CD4-positive, alpha-beta memory T cell (primary cell): ENCODE measurements at places on chromosomes 2 and 18. TPM values are rescaled to one million over a fixed set of nuclear protein-coding genes. Genes with fewer than 3 reads are reported as not detected.

DNA sequence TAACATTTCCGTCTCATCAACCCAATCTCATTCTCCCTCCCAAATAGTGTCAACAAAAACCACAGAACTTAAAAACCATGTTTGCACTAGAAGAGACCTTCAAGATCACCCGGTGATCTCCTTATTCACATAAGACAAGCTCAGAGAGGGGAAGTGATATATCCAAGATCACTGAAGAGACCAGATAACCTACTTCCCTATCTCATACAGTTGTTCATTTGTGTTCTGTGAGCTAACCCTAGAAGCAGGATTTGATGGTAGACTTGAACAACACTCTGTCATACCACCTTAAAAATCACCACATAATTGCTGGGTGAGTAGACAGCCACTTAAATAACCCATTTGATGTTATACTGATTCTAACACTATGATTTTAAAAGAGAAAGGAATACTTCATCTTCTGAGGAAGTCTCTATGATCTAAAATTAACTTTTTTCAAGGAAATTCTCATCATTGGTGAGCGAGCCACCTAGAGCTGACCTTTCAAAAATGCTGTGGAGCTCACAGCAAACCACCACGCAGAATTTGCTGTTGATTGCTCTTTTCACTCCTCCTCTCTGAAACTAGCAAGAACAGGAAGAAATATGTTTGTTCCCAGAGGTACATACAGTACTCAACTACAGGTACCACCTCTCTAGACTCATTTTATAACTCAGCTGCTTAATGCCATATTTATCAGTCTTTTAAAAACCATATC, 15.1 kb downstream of the AAK1 start:
- H3K27me3 ChIP-seq, result no peaks in the 10 kb centered on the region
- no peaks in the 10 kb centered on the region for H3K36me3 ChIP-seq
- peak overlapping the region; percentile 15 for H3K27ac ChIP-seq
- peaks cover 89% of the 10 kb centered on the region for H3K4me1 ChIP-seq
- H3K4me3 ChIP-seq, result no peak overlapping the region

DNA sequence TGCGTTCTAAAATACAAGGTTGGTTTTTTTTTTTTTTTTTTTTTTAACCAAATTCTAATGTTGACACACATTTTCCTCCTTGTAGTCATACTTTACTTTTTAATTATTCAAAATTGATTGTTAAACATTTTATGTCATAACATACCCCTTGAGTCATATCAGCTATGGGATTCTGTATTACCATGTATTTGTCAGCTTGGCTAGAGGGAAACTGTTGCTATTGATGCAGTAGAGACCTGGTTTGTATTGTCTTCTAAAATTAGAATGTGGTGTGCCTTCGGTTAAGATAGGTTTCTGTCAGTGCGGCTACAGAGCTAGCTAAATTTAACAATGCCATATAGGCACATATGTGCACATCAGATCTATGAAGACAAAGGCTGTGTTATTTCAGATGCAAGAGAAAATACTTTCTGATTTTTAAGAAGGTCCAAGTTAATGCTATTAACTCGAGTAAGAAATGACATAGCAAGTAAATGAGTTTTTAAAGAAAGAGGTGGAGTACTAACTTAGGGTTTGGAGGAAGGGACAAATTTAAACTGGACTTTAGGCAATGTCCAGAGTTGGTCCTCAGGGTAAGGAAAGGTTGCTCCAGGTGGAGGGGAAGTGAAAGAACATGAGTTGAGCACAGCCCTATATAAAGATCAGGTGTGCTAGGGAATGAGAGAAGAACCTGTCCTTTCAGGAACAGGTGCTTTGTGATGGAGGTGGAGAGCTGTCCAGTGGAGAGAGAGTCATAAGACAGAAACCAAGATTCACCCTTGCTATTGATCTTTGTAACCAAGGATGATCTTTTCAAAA, 152.3 kb downstream of the PRPF40A start:
- H3K27ac ChIP-seq, result no peak overlapping the region
- no peaks in the 10 kb centered on the region for H3K4me1 ChIP-seq
- H3K36me3 ChIP-seq, result no peaks in the 10 kb centered on the region
- H3K27me3 ChIP-seq, result no peaks in the 10 kb centered on the region

GRCh38 chr2:48450936-48451602, 78.9 kb upstream of the STON1 start:
- H3K27me3 ChIP-seq, result no peaks in the 10 kb centered on the region
- H3K36me3 ChIP-seq, result peaks cover 17% of the 10 kb centered on the region
- H3K4me3 ChIP-seq, result no peak overlapping the region
- no peak overlapping the region for H3K27ac ChIP-seq
- peaks cover 39% of the 10 kb centered on the region for H3K4me1 ChIP-seq

GRCh38 chr2:48395658-48396057, 134.3 kb upstream of the STON1 start:
- H3K36me3 ChIP-seq, result no peaks in the 10 kb centered on the region
- peaks cover 11% of the 10 kb centered on the region for H3K4me1 ChIP-seq
- no peaks in the 10 kb centered on the region for H3K27me3 ChIP-seq
- DNase-seq, result no peak
- no peak overlapping the region for H3K4me3 ChIP-seq

DCC gene
- not detected for total RNA-seq

DNA sequence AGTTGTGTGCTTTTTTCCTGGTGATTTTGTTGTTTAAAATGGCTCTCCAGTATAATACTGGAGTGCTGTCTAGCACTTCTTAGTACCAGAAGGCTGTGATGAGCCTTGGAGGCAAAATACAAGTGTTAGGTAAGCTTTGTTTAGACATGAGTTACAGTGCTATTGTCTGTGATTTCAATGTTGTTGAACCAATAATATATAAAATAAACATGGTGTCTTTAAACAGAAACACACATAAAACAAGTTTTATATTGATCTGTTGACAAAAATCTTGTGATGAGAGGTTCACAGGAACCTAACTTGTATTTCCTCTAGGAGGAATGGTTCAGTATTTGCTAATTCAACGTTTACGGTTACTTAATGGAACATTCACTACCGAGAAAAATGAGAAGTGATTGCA, 5.0 kb upstream of the FAM171B start:
- no peak overlapping the region for H3K4me3 ChIP-seq
- no peaks in the 10 kb centered on the region for H3K36me3 ChIP-seq
- no peaks in the 10 kb centered on the region for H3K27me3 ChIP-seq
- no peak overlapping the region for H3K27ac ChIP-seq
- H3K4me1 ChIP-seq, result peaks cover 4% of the 10 kb centered on the region

DNA sequence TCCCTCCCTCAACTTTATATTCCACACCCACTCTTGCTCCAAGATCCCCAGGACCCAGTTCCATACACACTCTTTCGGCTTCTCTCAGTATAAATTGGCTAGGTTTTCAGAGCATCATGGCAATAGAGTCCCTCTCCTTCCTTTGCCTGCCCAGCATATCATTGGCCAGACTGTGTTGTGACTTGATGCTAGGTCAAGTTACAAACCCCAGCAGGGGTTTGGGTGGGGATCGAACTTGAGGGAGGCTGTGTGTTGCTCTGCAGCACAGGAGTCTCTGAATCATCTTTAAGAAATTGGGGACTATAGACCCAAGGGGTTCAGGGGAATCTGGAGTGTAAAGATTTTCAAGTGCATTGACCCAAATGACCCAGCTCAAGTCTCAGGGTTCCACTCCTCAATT, 477.5 kb upstream of the MEIS1 start:
- H3K27me3 ChIP-seq, result no peaks in the 10 kb centered on the region
- no peak for DNase-seq

DNA sequence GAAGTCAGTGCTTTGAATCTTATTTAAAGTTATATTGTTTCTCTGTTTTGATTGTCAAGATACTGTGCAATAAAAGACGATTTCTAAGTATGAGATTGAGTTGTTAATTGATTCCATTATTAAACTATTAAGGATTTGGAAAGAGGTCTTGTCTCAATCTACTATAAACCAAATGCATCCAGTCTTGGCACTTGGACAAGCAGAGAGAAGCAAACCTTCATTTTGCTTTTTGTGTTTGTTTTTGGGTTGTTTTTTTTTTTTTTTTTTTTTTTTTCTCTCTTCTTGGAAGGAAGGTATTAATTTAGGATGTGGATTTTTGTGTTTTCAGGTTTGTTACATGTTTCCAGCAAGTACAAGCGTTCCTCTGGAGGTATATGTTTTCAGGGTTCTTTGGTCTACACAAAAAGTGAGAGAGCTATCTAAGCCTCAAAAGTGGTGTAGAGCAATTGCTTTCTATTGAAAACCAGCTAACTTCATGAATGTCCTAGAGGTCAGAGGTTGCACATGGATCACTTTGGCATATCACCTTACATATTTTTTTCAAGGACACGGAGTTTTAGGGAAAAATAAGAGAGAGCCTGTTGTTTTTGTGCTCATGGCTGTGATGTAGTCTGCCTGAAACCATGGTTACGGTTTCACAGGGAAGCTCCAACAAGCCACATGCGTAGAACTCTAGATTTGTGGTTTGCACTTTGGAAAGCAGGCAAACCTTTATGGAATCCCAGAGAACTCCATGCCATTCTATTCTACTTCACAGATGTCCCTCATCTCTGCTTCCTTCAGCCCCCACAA, 1.8 kb downstream of the PRKCE start:
- no peak for DNase-seq
- no peaks in the 10 kb centered on the region for H3K27me3 ChIP-seq
- H3K27ac ChIP-seq, result no peak overlapping the region
- peaks cover 21% of the 10 kb centered on the region for H3K4me1 ChIP-seq
- no peak overlapping the region for H3K4me3 ChIP-seq
- no peaks in the 10 kb centered on the region for H3K36me3 ChIP-seq

GRCh38 chr2:109418716-109419115, 195.1 kb downstream of the SEPTIN10 start:
- H3K4me1 ChIP-seq, result no peaks in the 10 kb centered on the region
- H3K36me3 ChIP-seq, result no peaks in the 10 kb centered on the region
- no peak overlapping the region for H3K27ac ChIP-seq
- no peaks in the 10 kb centered on the region for H3K27me3 ChIP-seq
- no peak overlapping the region for H3K4me3 ChIP-seq
- DNase-seq, result no peak

NAT8 gene
- not detected for total RNA-seq

DNA sequence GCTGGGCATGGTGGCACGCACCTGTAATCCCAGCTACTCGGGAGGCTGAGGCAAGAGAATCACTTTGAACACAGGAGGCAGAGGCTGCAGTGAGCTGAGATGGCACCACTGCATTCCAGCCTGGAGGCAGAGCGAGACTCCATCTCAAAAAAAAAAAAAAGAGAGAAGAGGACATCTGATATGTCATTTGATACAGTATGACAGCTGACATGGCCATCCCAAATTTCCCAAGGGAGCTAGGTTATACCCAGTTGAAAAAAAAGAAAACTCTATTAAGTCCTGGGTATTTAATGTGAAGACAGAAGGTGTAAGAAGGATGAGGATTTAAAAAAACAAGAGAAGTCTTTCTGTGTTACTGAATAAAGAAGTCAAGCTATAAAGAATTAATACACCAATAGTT, 23.3 kb downstream of the CLASP1 start:
- H3K27me3 ChIP-seq, result no peaks in the 10 kb centered on the region
- no peak for DNase-seq
- H3K36me3 ChIP-seq, result no peaks in the 10 kb centered on the region
- H3K27ac ChIP-seq, result no peak overlapping the region

DNA sequence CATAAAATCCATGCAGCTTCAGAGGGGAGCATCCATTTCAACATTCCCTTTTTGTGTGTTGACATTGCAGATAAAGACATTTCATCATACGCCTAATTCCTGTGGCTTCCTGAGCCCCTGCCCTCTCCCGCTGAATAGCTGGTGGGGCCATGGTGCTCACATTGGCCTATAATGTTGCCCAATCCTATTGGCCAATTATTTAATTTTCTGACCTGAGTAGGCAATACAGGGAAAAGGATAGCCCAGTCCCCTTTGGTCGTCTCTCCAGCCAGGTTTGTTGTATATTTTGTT, 163.8 kb upstream of the MYCN start:
- no peak overlapping the region for H3K27ac ChIP-seq
- no peaks in the 10 kb centered on the region for H3K27me3 ChIP-seq
- DNase-seq, result no peak
